ENCODE measurements at places on chromosomes 11 and 22.
A peak's percentile ranks its signal among the peaks of the same experiment; 100 is the strongest.

DNA sequence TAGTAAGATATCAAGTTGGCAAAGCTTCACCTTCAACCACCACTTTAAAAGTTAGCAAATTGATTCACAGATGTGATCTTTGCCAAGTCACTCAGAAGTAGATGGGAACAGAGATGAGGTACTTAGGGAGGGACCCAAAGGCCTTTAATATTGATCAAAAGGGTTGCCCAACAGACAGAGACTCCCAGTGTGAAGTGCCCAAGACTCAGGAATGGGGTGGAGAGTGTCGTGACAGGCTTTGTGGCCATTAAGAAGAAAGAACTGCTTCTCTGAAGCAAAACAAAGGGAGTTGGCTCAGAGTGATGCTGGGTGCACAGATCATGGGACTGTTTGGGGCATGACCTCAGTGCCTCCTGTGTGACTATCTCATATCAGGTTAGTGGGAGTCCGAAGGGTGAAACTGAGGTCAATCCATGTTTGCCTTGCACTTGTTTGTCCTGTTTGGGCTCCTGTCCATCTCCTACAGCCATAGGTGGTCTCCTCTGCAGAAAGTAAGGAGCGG, 132.3 kb downstream of the APIP start:
- no peak for DNase-seq

- no peak for DNase-seq
Observed at GRCh38 chr11:66072081-66072480, 2.0 kb downstream of the PACS1 start.

DNA sequence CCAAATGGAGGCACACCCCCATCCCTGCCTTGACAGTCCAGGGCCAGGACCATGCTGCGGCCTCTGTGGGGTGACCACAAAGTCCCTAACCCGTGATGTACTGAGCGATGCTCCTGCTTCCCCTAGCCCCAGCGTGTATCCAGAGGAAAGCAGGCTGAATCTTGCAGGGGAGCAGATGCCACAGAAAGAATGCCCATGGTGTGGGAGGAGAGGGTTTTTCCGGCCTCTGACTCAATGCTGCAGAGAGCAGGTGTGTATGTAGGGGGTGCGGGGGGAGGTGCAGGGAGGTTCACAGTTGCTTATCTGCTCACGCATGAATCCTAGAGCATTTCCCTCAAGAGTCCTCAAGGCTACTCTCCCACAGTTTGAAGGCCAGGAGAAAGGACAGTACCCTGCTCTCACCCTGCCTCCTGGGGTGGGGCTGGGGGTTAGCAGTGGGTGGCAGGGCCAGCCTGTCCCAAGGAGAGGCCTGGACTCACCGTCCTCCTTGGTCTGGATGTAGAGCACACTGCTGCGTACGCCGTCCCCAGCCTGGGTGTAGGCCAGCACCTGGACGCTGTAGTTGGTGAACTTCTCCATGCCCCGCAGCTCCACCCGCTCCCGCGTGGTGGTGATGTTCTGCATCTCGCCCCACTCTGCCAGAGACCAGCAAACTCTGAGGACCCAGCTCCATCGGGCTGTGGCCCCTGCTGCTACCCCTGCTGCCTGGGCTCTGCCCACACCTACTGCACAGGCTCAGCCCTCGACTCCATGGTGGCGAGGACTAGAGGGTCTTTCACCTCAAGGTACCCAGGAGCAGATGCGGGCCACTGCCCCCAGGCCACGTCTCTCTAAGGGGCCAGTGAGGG, 130.8 kb downstream of the CEP164 start:
- DNase-seq, result no peak

DNA sequence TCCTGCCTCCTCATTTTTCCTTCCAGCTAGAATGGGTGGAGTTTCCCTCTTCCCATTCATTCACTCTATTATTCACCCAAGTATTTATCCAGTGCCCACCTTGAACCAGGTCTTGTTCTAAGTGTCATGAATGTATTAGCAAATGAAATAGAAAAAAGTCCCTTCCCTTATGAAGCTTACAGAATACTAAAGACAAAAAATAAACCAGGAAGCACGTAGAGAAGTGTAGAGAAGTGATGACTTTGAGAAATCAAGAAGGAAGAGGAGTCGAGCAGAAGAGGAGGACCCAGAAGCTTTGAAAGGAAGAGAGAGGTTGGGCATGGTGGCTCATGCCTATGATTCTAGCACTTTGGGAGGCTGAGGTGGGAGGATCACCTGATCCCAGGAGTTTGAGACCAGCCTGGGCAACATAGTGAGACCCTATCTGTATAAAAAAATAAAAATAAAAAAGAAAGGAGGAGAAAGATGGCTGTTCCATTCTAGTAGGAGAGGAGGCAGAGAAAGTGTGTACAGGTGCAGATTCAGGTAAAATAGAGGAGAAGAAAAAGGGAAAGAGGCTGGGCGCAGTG, 17.1 kb upstream of the SYVN1 start:
- no peak for DNase-seq

- no peak for DNase-seq
Observed at GRCh38 chr22:25710501-25710900, 31.5 kb upstream of the MYO18B start.

GRCh38 chr11:83181815-83182214, 11.7 kb upstream of the ANKRD42 start:
- no peak for DNase-seq

- no peak for DNase-seq
Observed at GRCh38 chr11:102560555-102561011, 30.0 kb upstream of the MMP7 start.

DNA sequence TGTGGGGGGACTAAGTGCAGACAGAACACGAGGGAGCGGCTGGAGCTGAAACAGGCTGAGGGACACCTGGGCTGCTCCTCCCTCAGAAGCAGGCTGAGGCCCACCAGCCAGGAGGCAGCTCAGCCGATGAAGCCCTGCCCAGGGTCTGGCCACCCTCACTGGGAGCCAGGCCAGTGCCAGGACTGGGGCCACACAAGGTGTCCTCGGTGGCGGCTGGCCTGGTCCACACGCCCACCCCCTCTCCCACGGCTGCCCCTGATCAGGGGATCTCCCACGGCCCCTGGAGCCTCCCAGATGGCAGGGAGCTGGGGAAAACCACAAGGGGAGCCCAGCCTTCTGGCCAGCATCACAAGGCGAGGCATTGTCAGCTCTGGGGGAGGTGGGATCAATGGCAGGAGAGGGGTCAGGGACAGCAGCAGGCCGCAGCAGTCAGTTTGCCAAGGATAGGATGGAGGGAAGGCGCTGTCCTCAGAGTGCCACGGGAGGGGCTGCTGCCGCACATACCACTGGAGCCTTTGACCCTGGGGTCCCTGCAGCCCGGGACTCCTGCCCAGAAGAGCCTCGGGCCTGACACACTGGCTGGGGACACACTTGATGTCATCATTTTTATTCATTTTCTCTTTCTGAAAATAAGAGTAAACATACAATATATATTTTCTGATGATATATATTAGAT, 11.7 kb upstream of the RASL10A start:
- DNase-seq, result no peak

GRCh38 chr22:50190941-50191741, 5.4 kb downstream of the TRABD start:
- peak; percentile 52 for DNase-seq

DNA sequence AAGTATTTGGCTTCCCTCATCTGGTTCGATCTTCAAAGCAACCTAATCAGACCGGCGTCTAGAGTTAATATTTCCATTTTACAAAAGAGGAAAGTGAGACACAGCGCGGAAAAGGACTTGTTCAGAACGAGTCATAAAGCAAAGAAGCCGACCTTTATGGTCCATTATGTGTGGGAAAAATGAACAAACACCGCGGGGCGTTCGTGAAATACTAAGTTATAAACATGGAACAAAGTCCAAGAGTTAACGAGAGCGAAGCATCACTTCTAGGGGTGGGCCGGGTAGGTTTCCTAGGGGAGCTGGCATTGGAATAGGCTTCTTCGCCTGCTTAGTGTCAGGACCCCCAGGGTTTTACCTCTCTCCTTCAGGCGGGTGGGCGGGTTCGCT, 575 bp downstream of the DUSP18 start:
- peak; percentile 8 for DNase-seq

GRCh38 chr11:61961570-61962212, 5.7 kb downstream of the FTH1 start:
- DNase-seq, result no peak

GRCh38 chr11:19232910-19233503, 7.7 kb downstream of the E2F8 start:
- no peak for DNase-seq

- DNase-seq, result no peak
Observed at GRCh38 chr22:44815099-44816070, 63.0 kb downstream of the ARHGAP8 start.

- no peak for DNase-seq
Observed at GRCh38 chr11:112161012-112161411, 2.9 kb downstream of the IL18 start.

DNA sequence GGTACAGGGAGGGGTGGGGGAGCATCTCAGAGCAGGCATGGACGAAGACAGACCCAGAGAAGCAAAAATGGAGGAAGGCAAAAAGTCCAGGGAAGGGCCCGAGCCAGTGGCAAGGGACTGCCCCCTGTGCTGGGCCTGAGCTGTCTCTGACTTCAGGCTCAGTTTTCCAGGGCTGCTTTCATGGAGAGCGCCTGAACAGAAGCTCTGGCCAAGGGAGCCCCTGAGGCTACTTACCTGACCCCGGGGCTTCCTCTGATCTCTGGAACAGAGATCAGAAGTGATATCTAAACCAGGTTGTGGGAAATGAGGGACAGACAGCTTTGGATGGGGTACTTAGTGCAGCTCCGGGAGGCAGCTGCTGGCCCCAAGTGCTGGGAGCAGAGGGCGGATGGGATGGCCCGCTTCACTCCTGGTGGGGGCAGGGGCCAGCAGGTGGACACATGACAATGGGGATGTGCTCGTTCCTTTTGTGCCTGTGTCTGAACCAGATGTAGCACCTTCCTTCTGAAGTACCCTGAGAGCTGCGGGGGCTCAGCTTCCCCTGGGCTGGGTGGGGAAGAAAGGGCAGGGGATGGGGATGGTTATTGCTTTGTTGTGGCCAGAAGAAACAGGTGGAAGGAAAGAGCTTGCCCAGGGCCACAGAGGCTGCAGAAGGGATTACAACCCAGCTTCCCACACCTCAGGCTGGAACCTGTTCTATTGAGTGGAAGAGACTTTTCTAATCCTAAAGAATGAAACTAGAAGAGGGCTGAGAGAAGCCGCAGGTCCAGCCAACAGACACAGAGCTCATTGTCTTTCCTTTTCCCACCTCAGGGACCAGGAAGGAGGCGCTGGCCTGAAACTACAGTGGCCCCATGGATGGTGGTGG, 5.7 kb downstream of the LRRC10B start:
- no peak for DNase-seq

DNA sequence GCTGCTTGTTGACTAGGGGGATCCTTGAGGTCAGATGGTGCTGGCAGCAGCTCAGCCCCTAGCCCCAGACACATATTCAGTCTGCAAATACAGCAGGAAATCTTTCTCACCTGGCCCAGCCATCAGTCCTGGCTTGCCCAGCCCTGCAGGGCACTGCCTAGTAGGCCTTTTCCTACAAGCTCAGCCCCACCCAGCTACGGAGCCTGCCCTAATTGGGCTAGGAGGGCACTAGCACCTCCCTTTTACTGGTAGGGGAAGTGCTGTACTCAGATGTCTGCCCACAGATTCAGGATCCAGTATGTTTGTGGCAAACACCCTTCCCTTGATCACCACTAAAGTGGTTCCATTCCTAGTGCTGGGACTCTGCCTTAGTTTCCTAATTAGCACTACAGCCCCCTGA, 257.1 kb upstream of the CADM1 start:
- DNase-seq, result no peak

- no peak for DNase-seq
Observed at GRCh38 chr11:409600-410483, 5.0 kb downstream of the SIGIRR start.

- DNase-seq, result no peak
Observed at GRCh38 chr11:25065746-25066145, 568.9 kb downstream of the LUZP2 start.

DNA sequence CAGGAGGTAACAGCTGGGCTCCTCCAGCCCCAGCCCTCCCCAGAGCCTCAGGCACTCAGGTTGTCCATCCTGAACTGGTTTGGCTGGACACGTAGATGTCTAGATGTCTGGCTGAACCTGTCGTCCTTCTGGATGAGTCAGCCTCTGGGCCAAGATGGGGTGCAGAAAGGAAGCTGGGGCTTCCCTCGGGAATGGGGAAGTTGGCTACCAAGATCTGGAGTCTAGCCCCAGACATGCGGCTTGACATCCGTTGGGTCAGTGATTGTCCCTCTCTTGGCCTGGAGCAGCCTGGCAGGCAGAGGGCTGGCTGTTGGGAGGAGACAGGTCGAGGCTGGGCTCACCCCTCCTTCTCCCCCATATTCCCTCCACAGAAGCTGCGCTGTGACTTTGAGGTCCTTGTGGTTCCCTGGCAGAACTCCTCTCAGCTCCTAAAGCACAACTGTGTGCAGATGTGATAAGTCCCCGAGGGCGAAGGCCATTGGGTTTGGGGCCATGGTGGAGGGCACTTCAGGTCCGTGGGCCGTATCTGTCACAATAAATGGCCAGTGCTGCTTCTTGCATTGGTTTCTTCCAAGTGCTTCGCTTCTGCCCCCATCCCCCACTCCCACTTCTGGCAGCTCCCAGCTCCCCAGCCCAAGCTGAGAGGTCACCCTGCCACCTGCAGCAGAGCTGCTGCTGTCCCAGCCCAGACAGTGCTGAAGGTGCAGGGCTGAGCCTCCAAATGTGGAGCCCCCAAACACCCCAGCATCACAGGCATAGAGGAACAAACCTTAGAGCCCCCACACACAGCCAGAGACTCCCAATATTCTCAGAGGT, 1.3 kb downstream of the CST6 start:
- no peak for DNase-seq

GRCh38 chr22:19990609-19991394, 25.8 kb downstream of the ARVCF start:
- DNase-seq, result no peak

DNA sequence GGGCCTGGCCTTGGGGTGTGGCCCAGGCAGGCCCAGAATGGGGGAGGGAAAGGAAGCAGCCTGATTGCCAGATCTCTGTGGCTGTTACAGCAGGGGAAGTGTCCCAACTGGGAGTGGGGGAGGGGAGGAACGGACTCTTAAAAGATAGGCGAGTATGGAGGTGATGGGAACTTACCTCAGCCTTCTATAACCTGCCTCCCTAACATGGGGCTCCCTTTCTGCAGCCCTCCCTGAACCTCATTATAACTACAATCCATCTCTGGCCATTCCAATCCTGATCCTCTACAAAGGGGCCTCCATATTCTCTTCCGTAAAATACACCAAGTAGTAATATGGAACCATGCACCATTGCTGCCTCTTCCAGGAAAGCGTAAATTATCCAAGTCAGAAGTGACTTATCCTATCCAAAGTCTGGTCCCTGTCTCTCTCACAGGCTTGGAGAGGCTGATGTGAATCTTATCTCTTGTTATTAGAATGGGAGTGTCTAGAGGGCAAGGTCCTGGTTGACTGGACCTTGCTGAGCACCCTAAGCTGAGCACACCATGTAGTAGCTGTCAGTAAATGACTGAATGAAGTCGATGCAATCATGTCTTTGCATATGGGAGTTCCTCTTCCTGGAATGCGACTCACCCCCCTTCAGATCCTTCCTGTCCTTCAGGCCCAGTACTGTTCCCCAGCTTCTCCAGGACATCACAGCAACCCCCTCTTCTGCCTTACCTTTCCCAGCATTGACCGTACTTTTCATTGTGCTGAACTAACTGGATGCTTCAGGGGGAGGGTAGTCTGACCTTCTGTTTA, 5.9 kb downstream of the RHOG start:
- no peak for DNase-seq

- DNase-seq, result no peak
Observed at GRCh38 chr11:33168709-33169200, 7.5 kb upstream of the CSTF3 start.
